ENCODE measurements at places on chromosomes 4 and X. TPM values are rescaled to one million over a fixed set of nuclear protein-coding genes. Genes with fewer than 3 reads are reported as not detected.

The UBE2A gene
- total RNA-seq, result 58.8 TPM

- no peaks in the 10 kb centered on the region for H3K27me3 ChIP-seq
- H3K27ac ChIP-seq, result no peak overlapping the region
- no peak for DNase-seq
- no peaks in the 10 kb centered on the region for H3K36me3 ChIP-seq
- H3K4me3 ChIP-seq, result no peak overlapping the region
Measured at GRCh38 chrX:2960861-2961515, 31.8 kb upstream of the ARSD start.

The TLR2 gene
- total RNA-seq, result 0.47 TPM

- peaks cover 26% of the 10 kb centered on the region for H3K36me3 ChIP-seq
- H3K27ac ChIP-seq, result peak overlapping the region; percentile 45
- peak; percentile 58 for DNase-seq
- peaks cover 15% of the 10 kb centered on the region for H3K4me1 ChIP-seq
- H3K27me3 ChIP-seq, result no peaks in the 10 kb centered on the region
- no peak overlapping the region for H3K4me3 ChIP-seq
Measured at GRCh38 chrX:70336767-70337166, 46.9 kb downstream of the KIF4A start.

DNA sequence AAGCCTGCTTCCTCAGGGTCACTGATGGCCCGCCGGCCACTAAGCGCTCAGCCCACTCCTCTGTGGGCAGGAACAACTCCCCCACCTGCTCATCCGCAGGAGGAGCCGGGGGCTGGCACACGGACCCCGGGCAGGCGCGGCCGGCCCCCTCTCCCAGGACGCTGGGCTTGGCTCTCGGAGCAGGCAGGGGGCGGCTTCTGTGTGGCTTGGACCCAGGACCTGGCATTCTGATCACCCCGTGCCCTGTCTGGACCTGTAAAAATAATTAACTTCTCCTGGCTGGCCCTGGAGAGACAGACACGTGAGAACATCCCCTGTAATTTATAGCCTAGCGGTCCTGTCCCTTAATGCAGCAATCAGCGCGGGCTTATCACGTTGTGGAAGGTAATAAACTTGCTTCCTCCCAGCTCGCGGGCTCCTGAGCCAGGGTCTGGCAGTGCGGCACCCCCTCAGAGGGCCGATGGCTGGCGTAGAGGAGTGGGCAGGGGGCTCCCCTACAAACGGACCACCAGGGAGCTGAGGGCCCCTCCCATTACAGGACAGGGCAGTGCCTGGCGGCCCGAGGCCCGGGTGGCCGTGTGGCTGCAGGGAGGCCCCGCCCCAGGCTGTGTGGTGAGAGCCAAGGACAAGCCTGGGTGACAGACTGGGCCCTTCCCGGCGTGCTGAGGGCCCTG, 84.5 kb upstream of the NKX1-1 start:
- no peak overlapping the region for H3K4me3 ChIP-seq
- no peak for DNase-seq
- H3K27ac ChIP-seq, result no peak overlapping the region
- H3K27me3 ChIP-seq, result no peaks in the 10 kb centered on the region

The F8A1 gene
- total RNA-seq, result 25.0 TPM

Data from activated CD4-positive, alpha-beta T cell treated with anti-CD3 and anti-CD28 coated beads, Interleukin-2, amount 10 ng/mL, durations not matched to agents 24 days and 14 days (primary cell).